ENCODE measurements at places on chromosomes 16 and 17. TPM values are rescaled to one million over a fixed set of nuclear protein-coding genes. Genes with fewer than 3 reads are reported as not detected.

WSB1 gene
- 38.0 TPM for total RNA-seq

GDE1 gene
- 89.9 TPM for total RNA-seq

ENGASE gene
- 13.5 TPM for total RNA-seq

DNA sequence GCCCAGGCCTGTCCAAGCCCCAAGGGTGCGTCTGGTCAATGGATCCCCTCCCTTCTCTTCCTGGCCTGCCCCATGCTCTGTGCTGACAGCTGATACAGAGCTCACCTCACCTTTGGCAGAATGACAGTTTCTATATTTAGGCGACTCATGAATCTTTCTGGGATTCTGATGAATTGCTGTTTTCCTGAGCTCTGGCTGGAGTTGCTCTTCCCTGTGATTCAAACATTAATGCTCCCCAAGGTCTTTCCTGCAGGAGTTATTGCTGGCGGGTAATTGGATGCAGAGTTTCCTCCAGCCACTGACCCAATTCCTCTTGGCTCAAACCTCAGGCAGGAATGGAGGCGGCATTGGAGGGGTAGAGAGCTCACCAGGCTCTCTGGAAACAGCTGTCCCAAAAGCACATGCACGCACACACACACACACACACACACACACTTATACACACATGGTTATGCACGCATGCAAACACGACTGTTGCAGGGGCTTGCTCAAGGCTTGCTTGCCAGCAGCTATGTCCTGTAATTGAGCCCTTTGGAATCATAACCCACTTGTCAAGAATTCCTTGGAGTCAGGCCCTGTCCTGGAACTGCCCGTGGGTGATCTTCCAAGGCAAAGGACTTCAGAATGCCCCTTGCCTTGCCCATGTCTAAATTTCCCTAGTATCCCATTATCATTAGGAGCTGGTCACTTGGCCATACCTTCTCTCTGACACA, 128.8 kb downstream of the ASIC2 start:
- no peak for DNase-seq

GRCh38 chr17:27299384-27300049, 5.6 kb downstream of the WSB1 start:
- DNase-seq: no peak

DNA sequence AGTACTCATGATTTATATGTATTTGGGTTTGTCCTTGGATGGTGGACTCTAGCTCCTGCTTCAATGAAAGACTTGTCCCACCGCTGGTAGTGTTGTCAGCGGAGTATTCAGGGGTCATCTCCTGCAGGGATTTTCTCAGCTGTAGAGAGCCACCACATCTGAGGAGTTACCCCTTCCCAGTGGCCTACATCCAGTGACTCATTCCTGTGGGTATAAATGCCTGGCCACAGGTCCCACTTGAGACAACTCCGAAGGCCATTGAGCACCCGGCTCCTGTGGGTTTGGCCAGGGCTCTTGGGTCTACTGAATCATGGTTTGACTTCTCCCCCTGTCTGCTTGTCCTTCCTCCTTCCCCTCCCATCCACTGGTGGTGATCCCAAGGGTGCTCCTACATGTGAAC, 34.6 kb upstream of the WSB1 start:
- DNase-seq: no peak

DNA sequence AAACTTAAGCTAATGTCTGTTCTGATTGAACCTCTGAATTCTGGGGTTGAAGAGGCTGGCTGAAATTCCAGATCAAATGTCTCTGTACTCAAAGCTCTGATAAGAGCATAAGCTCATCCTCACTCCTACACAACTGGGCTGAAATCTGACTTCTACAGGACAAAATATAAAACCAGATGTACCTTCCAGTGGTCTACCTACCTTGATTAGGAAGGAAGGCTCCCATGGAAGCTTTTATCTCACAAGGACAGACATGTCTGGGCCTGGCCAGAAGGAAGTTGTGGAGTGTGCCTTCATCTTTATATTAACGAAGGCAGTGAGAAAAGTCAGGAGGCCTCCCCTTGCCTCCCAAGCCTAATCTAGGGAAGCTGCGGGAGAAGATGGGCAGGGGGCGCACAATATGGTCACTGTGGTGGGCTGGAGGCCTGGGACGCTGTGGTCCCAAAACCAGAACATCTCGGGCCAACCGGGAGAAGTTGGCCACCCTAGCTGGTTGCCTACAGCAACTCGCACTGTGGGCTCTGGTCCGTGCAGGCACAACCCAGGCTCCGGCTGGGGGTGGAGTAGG, 55.6 kb upstream of the LRRC37A3 start:
- DNase-seq: no peak

DNA sequence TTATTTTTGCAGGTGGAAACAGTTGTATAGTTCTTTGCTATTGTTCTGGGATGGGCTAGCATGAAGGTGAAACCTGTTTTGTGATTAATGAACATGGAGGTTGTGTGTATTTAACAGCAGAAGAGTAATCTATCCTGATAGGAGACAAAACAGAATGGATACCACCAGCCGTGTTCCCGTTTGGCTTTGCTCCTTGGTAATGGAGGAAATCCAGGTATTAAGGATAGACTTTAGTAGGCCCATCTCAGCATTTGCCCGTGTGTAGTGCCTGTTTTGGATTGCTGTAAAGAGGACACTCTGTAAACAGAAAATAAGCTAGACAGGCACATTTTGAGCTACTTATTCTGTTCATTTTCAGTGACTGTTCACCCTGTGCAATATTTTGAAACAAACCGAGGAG, 215.1 kb downstream of the RBFOX1 start:
- DNase-seq: no peak
